MCF 10A (cell line): ENCODE measurements at places on chromosomes 16 and 17. TPM values are rescaled to one million over a fixed set of nuclear protein-coding genes. Genes with fewer than 3 reads are reported as not detected.

ZNF205 gene
- total RNA-seq, result 11.8 and 12.1 TPM in 2 replicates

ZSCAN10 gene
- total RNA-seq, result 0.49 and 1.4 TPM in 2 replicates

HIC1 gene
- 0.59 and 1.0 TPM in 2 replicates for total RNA-seq

KRTAP2-1 gene
- not detected in 2 replicates for total RNA-seq

HOXB6 gene
- 0.37 TPM in 1 of 2 replicates, not detected in the other for total RNA-seq

TEKT5 gene
- total RNA-seq, result not detected in 2 replicates

ASPSCR1 gene
- 24.9 and 29.7 TPM in 2 replicates for total RNA-seq

KLHDC4 gene
- 82.9 and 106 TPM in 2 replicates for total RNA-seq

CD300H gene
- total RNA-seq, result not detected in 2 replicates

DHX58 gene
- total RNA-seq, result 2.8 and 4.2 TPM in 2 replicates

WSCD1 gene
- total RNA-seq, result 0.44 TPM in 1 of 2 replicates, not detected in the other

GRCh38 chr16:85878875-85879274 is 20.1 kb upstream of the IRF8 start:
- no peak overlapping the region for H3K27ac ChIP-seq
- peak; percentile 27 for DNase-seq
- peaks cover 60% of the 10 kb centered on the region for H3K27me3 ChIP-seq

- H3K4me1 ChIP-seq, result peaks cover 17% of the 10 kb centered on the region
- H3K27ac ChIP-seq, result no peak overlapping the region
- DNase-seq, result no peak
- no peaks in the 10 kb centered on the region for H3K27me3 ChIP-seq
- H3K36me3 ChIP-seq, result peaks cover 54% of the 10 kb centered on the region
- H3K4me3 ChIP-seq, result no peak overlapping the region
Observed at GRCh38 chr17:4901648-4902344, 1.1 kb downstream of the CHRNE start.

- no peak overlapping the region for H3K27ac ChIP-seq
- no peak overlapping the region for H3K4me3 ChIP-seq
- no peaks in the 10 kb centered on the region for H3K27me3 ChIP-seq
Observed at GRCh38 chr17:41632482-41633105, 8.2 kb upstream of the KRT17 start.

GRCh38 chr16:89442990-89443726 is 47.2 kb downstream of the ANKRD11 start:
- H3K36me3 ChIP-seq, result peaks cover 38% of the 10 kb centered on the region
- H3K4me3 ChIP-seq, result peak overlapping the region; percentile 68
- H3K27ac ChIP-seq, result peak overlapping the region; percentile 95
- H3K4me1 ChIP-seq, result peaks cover 49% of the 10 kb centered on the region
- no peaks in the 10 kb centered on the region for H3K27me3 ChIP-seq

GRCh38 chr16:4032768-4033167 is 83.5 kb downstream of the ADCY9 start:
- no peaks in the 10 kb centered on the region for H3K27me3 ChIP-seq
- H3K36me3 ChIP-seq, result peaks cover 13% of the 10 kb centered on the region
- H3K27ac ChIP-seq, result no peak overlapping the region
- no peak for DNase-seq
- no peak overlapping the region for H3K4me3 ChIP-seq

- H3K27me3 ChIP-seq, result no peaks in the 10 kb centered on the region
- DNase-seq, result peak; percentile 62
- H3K36me3 ChIP-seq, result peaks cover 4% of the 10 kb centered on the region
- H3K4me1 ChIP-seq, result peaks cover 13% of the 10 kb centered on the region
- peak overlapping the region; percentile 86 for H3K27ac ChIP-seq
Observed at GRCh38 chr16:75433732-75434413, 570 bp upstream of the CFDP1 start.

DNA sequence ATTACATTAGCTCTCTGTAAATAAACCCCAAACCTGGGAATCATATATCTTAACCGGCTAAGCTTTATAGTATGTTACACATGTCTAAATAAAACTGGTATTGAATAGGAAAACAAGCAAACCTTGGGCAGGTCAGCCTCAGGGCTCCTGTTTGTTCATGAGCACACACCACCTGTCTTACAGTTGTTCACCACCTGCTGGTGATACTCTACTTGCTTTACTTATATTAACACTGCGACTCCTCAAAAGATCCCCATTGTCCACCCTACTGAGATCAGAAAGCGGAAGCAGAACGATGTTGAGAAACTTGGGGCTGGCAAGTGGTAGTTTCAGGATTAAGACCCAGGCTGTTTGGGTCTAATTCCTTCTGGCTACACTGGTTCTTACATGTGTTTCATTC is 16.4 kb downstream of the CDH13 start:
- H3K27ac ChIP-seq, result no peak overlapping the region
- H3K27me3 ChIP-seq, result no peaks in the 10 kb centered on the region
- H3K4me3 ChIP-seq, result no peak overlapping the region
- H3K36me3 ChIP-seq, result peaks cover 7% of the 10 kb centered on the region
- DNase-seq, result no peak
- peaks cover 30% of the 10 kb centered on the region for H3K4me1 ChIP-seq

DNA sequence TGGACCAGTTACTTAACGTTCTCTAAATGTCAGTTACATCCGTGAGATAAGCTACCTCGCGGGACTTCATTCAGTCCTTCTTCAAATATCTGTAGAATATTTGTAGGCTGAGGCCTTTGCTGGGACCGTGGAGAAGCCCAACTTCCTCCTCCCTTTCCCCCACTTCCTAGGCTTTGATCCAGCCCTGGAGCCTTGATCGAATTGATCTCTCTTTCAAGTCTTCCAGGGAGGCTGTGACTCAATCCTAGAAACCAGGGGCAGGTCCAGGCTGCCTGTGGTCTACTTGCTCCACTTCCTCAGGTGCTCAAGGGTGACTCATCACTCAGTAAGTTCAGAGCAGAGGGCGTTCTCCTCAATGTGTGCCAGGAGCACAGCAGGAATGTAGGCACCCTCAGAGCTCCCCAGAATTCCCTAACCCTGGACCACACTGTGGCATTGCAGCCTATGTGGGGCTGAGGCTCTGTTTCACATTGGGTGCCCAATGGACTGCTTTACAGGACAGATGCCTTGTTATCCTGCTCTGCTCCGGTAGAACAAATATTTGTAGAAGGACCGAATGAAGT is 11.2 kb upstream of the CEP20 start:
- peaks cover 6% of the 10 kb centered on the region for H3K36me3 ChIP-seq
- DNase-seq, result peak; percentile 96
- peak overlapping the region; percentile 87 for H3K27ac ChIP-seq

GRCh38 chr16:35525979-35526590 is 2066.7 kb downstream of the TP53TG3F start:
- H3K4me3 ChIP-seq, result no peak overlapping the region
- DNase-seq, result no peak
- no peaks in the 10 kb centered on the region for H3K27me3 ChIP-seq
- H3K4me1 ChIP-seq, result no peaks in the 10 kb centered on the region

- peaks cover 5% of the 10 kb centered on the region for H3K36me3 ChIP-seq
- peaks cover 17% of the 10 kb centered on the region for H3K4me1 ChIP-seq
- no peaks in the 10 kb centered on the region for H3K27me3 ChIP-seq
- no peak for DNase-seq
- no peak overlapping the region for H3K27ac ChIP-seq
Observed at GRCh38 chr17:2051933-2052559, 2.9 kb upstream of the HIC1 start.

GRCh38 chr17:7579001-7579833 is at the start of gene CD68:
Gene CD68, plus strand, starts transcription at chr17:7579638. Its CDS starts 40 bp downstream, at chr17:7579678.
- peak within 1 kb of the TSS; percentile 36 for H3K4me3 ChIP-seq
- DNase-seq, result peak; percentile 96
- H3K4me1 ChIP-seq, result peaks cover 41% of the 10 kb centered on the region
- no peaks in the 10 kb centered on the region for H3K27me3 ChIP-seq
- peaks cover 78% of the 10 kb centered on the region for H3K36me3 ChIP-seq

DNA sequence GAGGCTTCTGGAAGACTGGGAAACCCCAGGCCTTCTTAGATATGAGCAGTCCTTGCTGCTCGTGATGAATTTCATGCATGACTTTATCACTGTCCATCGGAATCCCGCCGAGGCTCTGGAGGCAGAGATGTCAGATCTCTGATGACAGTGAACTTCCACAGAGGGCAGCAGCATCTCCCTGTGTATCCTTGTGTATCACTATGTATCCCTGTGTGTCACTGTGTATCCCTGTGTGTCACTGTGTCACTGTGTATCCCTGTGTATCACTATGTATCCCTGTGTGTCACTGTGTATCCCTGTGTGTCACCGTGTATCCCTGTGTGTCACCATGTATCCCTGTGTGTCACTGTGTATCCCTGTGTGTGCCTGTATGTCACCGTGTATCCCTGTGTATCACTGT is 160.2 kb upstream of the CHMP6 start:
- H3K36me3 ChIP-seq, result peaks cover 11% of the 10 kb centered on the region
- H3K4me3 ChIP-seq, result no peak overlapping the region
- H3K4me1 ChIP-seq, result peaks cover 28% of the 10 kb centered on the region
- DNase-seq, result no peak

GRCh38 chr16:69340095-69340644 is 598 bp downstream of the NIP7 start:
- no peaks in the 10 kb centered on the region for H3K27me3 ChIP-seq
- H3K27ac ChIP-seq, result peak overlapping the region; percentile 95
- DNase-seq, result peak; percentile 26
- H3K4me3 ChIP-seq, result peak overlapping the region; percentile 88
- peaks cover 75% of the 10 kb centered on the region for H3K36me3 ChIP-seq
- peaks cover 5% of the 10 kb centered on the region for H3K4me1 ChIP-seq

GRCh38 chr17:35700150-35700549 is 31.3 kb upstream of the RASL10B start:
- peaks cover 48% of the 10 kb centered on the region for H3K36me3 ChIP-seq
- DNase-seq, result no peak

GRCh38 chr16:12078405-12079280 is 102.1 kb downstream of the SNX29 start:
- no peaks in the 10 kb centered on the region for H3K4me1 ChIP-seq
- H3K36me3 ChIP-seq, result peaks cover 6% of the 10 kb centered on the region
- H3K4me3 ChIP-seq, result no peak overlapping the region
- DNase-seq, result no peak
- no peak overlapping the region for H3K27ac ChIP-seq
- no peaks in the 10 kb centered on the region for H3K27me3 ChIP-seq

DNA sequence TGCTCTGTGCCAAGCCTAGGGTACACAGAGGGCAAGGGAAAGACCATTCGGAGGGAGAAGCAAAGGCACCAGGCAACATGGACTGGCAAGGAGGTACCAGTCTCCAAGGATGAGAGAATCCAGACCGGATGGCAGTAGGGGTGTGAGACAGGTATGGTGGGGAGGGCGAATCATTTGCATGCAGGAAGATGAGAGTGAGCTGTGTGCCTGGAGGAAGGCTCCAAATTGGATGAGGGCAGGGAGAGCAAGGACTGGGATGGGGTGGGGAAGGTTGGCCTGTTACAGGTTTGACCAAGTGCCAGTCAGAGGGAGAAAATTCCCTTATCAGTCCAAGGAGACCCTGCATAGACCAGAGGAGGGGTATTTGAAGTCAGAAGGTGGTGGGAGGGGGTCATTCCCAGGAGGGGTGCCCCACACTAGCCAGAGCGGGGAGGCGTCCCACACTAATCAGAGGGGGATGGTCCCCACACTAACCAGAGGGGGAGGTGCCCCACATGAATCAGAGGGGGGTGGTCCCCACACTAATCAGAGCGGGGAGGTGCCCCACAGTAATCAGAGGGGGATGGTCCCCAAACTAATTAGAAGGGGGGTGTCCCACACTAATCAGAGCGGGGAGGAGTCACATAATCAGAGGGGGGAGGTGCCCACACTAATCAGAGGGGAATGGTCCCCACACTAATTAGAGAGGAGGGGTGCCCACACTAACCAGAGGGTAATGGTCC is 737 bp downstream of the CANT1 start:
- peak overlapping the region; percentile 90 for H3K4me3 ChIP-seq
- H3K36me3 ChIP-seq, result peaks cover 6% of the 10 kb centered on the region
- H3K4me1 ChIP-seq, result peaks cover 26% of the 10 kb centered on the region
- no peaks in the 10 kb centered on the region for H3K27me3 ChIP-seq
- H3K27ac ChIP-seq, result peak overlapping the region; percentile 98

DNA sequence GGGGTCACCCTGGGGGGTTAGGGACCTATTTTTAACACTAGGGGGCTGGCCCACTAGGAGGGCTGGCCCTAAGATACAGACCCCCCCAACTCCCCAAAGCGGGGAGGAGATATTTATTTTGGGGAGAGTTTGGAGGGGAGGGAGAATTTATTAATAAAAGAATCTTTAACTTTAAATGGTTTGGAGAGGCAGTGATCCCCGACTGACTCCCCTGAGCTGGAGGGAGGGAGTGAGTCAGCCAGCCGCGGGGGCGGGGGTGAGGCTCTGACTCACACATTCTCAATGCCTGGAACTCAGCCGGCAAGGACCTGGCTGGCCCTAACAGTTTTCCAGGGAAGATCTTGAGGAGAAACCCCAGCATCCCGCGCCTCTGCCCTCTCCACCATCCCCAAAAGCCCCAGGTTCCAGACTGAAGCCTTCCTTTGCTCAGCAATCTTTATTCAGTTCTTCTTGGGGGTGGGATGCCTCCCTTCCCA is 1.5 kb downstream of the HCFC1R1 start:
- H3K27ac ChIP-seq, result peak overlapping the region; percentile 94
- H3K27me3 ChIP-seq, result no peaks in the 10 kb centered on the region
- H3K4me3 ChIP-seq, result peak overlapping the region; percentile 82
- H3K36me3 ChIP-seq, result peaks cover 43% of the 10 kb centered on the region
- H3K4me1 ChIP-seq, result peaks cover 23% of the 10 kb centered on the region
- DNase-seq, result peak; percentile 97

GRCh38 chr17:79746889-79747507 is 16.3 kb downstream of the ENPP7 start:
- H3K27ac ChIP-seq, result no peak overlapping the region
- H3K36me3 ChIP-seq, result no peaks in the 10 kb centered on the region
- no peak for DNase-seq
- no peak overlapping the region for H3K4me3 ChIP-seq
- H3K4me1 ChIP-seq, result no peaks in the 10 kb centered on the region

- H3K27ac ChIP-seq, result peak overlapping the region; percentile 89
- H3K27me3 ChIP-seq, result no peaks in the 10 kb centered on the region
- peak overlapping the region; percentile 90 for H3K4me3 ChIP-seq
- peaks cover 5% of the 10 kb centered on the region for H3K4me1 ChIP-seq
- no peak for DNase-seq
Observed at GRCh38 chr16:67805718-67806427, 487 bp downstream of the RANBP10 start.

DNA sequence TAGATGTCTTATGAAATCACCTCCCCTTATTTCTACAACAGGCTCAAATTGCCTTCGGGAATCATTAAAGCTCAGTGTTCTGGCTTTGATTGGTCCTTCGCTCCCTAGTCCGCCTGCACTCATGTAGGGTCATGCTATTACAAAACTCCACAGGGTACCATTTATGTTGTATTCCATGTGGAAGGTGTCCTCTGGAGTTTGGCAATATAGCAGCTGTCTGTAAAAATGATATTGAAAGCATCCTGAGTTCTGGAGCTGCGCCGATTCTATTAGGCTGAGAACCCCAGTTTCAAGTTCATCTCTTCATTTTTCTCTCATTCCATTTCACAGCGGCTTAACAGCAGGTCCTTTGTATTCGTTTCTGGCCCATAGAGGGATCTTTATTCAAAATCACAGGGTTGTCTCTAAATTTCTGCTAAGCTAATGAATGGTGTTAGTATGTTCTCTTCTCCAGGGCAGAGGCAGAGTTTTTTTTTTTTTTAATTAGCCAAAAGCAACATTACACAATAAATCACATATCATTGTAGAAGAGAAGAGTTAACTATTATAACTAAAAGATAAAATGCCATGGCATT is 71.9 kb upstream of the TEKT1 start:
- H3K4me3 ChIP-seq, result no peak overlapping the region
- no peak overlapping the region for H3K27ac ChIP-seq
- H3K27me3 ChIP-seq, result no peaks in the 10 kb centered on the region
- H3K36me3 ChIP-seq, result peaks cover 28% of the 10 kb centered on the region
- H3K4me1 ChIP-seq, result peaks cover 5% of the 10 kb centered on the region
- no peak for DNase-seq

GRCh38 chr17:76709077-76709950 is 1.5 kb downstream of the MXRA7 start:
- H3K27me3 ChIP-seq, result no peaks in the 10 kb centered on the region
- H3K27ac ChIP-seq, result peak overlapping the region; percentile 39
- peaks cover 9% of the 10 kb centered on the region for H3K4me1 ChIP-seq
- H3K36me3 ChIP-seq, result peaks cover 19% of the 10 kb centered on the region

- no peak for DNase-seq
- no peaks in the 10 kb centered on the region for H3K4me1 ChIP-seq
- no peaks in the 10 kb centered on the region for H3K27me3 ChIP-seq
- no peak overlapping the region for H3K4me3 ChIP-seq
Observed at GRCh38 chr17:30031214-30031869, 85.3 kb upstream of the NSRP1 start.
